ENCODE measurements at places on chromosomes 7 and 10.

GRCh38 chr7:38907766-38908165, 1.2 kb downstream of the VPS41 start:
- DNase-seq = no peak

DNA sequence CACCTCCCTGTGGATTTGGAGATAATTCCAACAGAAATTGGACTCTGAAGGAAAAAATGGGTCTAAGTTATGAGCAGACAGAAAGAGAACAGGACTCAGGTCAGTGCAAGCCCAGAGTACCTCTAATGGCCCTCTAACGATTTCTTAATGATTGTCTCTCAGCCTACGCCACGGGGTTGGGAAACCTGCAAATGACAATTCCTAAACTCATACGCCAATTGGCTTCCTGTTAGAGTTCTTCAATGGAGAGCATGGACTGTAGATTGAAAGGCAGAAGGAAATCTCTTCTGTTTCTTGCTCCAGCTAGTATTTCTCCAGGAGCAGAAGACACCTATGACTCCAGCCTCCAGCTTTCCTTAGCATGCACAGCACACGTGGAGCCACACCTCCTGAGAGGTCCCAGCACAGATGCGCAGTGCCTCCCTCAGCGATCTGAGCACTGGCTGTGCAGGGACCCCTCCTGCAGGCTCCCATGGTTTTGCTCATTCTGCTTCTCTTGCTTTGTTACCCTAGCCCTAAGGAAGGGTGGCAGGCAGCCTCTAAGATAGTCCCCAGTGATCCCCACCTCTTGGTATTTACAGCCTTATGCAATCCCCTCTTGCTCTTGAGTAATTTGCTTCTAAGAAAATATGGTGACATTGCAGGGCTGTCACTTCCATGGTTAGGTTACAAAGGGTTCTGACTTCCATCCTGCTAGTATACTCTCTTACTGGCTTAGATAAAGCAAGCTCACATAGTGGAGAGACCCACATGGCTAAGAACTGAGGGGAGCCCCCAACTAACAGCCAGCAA, 30.1 kb downstream of the DENND11 start:
- DNase-seq = no peak

DNA sequence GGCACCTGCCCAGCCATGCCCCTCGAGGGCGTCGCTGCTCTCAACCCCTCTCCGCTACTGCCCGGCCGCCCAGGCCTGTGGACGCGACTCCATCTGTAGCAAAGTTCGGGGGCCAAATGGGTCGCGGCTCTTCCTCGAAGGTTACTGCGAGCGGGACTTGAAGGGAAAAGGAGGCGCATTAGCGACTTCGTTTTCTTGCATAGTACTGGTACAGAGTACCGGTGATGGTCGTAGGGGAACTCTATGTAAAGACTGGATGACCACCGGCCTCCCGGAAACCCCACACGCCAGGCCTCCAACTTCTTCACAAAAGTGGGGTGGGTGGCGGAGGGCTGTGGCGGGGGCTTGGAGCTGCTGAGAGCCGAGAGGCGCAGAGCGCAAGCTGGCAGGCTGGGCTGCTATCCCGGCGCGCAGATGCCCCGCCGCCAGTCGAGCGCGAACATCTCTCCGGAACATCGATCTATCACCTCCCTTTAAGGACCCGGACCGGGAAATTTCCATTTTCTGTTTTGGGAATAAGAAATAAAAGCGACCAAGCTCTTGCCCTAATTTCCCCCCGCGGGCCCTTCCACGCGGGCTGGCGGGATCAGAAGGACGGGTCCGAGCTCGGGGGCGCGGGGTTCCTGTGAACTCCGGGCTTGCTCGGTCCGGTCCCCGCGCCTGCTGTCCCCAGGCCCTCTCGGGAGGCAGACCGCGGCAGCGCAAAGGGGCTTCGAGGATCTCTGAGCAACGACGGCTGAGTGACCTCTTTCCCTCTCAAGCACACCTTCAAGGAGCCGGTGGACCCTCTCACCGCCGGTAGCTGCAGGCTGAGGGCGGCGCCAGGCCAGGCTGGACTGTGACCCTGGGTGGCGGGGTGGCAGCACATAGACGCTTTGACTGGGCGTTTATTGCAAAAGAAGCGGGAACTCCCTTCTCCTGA, 12.2 kb upstream of the FEZF1 start:
- no peak for DNase-seq

- no peak for DNase-seq
These were observed 210.6 kb downstream of the TPST1 start for GRCh38 chr7:66415659-66416265.

DNA sequence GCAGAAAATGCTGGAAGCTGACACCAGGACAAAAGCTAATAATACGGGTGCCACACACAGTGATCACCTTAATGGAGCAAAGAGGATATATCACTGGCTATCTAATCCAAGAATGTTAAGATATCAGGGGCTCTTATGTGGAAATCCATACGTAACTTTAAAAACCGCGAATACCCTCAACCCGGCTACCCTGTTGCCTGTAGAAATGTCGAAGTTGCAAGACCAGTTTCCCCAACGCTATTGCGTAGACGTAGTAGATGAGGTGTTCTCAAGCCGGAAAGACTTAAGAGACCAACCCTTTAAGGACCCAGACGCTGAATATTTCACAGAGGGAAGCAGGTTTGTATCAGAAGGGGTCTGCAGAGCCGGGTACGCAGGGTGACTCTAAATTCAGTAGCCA, 7.9 kb upstream of the CYREN start:
- DNase-seq = no peak

DNA sequence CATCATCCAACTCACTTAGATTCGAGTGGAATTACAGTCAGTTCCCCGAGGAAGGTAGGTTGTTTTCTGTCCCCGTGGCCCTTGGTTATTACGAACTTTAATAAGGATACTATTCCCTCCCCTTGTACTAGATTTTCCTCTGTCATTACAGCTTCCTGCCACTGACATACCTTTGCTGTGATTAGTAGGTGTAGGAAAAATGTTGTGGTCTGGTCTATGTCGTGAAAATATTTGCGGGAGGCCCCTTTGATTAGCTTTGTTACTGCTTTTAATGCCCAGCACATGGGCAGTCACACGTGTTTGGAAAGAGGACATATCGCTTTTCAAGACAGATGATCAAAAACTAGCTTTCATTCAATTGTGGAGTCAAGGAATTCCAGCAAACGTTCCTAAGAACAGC, 92.2 kb downstream of the GATA3 start:
- peak; percentile 44 for DNase-seq

DNA sequence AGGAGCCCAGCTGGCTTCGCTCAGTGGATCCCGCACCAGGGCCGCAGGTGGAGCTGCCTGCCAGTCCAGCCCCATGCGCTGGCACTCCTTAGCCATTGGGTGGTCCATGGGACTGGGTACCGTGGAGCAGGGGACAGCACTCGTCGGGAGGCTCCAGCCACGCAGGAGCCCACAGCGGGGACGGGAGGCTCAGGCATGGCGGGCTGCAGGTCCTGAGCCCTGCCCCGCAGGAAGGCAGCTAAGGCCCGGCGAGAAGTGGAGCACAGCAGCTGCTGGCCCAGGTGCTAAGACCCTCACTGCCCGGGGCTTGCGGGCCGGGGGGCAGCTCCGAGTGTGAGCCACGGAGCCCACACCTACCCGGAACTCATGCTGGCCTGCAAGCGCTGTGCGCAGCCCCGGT, 25.9 kb upstream of the AKR1C1 start:
- no peak for DNase-seq

GRCh38 chr10:20207653-20208052, 391.4 kb downstream of the PLXDC2 start:
- DNase-seq = no peak

- DNase-seq = no peak
These were observed 39.7 kb downstream of the OTUD1 start for GRCh38 chr10:23478570-23478969.

DNA sequence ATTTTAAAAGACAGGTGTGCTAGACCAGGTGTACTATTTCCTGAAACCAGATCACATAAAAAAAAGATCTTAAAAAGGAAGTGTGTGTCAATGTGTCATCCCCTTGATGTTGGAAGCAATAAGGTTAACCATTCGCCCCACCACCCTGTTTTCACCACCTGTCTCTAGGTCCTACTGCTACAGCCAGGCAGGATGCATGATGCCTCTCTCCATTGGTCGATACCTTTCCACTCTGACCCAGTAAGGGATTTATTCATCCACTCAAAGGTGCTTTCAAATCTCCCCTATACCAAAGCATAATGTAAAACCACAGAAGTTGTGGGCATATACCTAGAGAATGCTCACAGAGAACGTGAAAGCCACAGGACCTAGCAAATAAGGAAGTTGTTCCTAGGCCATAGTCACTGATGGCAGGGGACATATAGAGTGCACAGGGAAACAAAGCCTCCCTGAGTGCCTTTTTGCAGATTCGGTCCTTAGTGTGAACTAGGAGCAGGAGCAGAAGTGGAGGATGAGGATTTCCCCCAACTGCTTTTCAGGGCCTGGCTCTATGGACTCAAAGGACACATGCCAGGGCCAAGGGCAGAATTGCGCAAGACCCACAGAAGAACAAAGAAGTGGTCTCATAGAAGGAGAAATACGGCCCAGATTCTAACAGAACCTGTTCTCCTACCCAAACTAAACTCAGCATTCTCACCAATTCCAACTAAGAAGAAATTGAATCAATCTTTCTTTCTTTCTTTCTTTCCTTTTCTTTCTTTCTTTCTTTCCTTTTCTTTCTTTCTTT, 631.5 kb upstream of the NRP1 start:
- DNase-seq = no peak

DNA sequence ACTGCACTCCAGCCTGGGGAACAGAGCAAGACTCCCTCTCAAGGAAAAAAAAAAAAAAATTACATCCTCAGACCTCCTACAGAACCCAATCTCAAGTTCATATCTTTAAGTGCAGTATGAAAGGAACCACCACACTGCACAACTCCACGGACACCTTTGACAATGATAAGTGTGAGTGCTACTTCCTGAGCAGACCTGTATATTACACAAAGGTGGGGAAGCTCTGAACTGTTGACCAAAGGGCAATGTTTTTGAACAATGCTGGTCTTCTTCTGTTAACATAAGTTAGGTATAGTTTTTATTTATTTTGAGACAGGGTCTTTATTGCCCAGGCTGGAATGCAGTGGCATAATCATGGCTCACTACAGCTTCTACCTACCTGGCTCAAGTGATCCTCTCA, 54.1 kb upstream of the RNF148 start:
- no peak for DNase-seq

DNA sequence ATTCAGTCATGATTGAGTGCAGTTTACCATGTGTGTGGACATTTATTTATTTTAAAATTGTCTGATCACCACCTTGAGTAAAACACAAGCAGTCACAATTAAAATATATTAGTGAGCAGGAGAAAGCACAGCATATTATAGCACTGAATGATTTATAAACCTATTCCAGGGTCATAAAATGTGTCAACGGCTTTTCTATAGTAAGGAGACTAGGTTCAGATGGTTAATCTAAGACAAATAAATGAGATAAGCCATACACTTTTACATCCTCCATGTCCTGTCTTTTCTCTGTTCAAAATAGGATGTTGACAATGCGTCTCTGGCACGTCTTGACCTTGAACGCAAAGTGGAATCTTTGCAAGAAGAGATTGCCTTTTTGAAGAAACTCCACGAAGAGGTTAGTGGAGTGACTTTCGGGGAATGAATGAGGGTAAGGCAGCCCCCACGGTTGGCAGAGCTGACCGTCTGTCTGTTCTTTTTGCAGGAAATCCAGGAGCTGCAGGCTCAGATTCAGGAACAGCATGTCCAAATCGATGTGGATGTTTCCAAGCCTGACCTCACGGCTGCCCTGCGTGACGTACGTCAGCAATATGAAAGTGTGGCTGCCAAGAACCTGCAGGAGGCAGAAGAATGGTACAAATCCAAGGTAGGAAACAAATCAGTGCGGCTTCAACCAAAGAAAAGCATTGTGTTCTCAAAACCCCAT, 5.4 kb downstream of the VIM start:
- no peak for DNase-seq

- no peak for DNase-seq
These were observed 39.8 kb downstream of the SEM1 start for GRCh38 chr7:96669812-96670211.

- DNase-seq = no peak
These were observed 194.0 kb upstream of the SEMA3E start for GRCh38 chr7:83842894-83843293.

DNA sequence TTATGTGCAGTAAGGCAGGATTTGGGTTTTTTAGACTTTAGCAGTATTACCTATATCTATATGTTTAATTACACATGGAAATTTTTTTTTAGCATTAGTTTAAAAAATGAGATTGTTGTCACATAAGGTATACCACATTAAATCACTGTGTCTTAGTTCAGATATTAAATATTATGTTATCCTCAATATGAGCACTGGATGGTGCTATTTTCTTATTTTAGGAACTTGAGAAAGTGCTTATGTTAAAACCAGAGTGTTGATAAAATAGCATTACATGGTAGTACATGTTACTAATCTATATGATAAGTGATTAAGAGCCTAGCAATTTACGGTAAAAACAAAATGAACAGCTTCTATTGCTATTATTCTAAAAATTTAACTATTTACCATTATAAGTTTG, 28.8 kb downstream of the MIOS start:
- peak; percentile 9 for DNase-seq

- no peak for DNase-seq
These were observed 95.5 kb upstream of the KCNIP2 start for GRCh38 chr10:101939008-101939648.

GRCh38 chr7:85185424-85186082, 1.3 kb downstream of the SEMA3D start:
- DNase-seq = no peak

DNA sequence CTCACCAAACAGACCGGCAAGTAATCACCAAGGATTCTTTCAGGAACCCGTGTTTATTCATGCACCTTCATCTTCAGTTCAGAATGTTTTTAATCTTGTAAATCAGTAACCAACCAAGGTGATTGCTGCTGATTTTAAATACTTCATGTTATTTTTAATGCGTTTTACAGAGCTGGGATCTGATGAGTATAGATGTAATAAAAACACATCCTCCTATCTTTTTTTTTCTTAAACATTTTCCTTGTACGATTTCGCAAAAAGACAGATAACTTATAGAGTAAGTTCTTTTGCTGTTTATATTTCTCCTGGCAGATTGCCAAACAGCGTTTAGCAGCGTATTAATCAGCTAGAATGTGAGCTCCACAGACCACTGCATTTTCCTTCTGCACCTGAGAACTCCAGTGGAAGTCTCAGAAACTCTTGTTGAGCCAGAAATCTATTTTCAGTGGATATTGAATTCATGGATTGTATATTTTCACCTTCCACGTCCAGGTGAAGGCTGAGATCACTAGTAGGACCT, 397.8 kb upstream of the NRP1 start:
- DNase-seq = no peak

DNA sequence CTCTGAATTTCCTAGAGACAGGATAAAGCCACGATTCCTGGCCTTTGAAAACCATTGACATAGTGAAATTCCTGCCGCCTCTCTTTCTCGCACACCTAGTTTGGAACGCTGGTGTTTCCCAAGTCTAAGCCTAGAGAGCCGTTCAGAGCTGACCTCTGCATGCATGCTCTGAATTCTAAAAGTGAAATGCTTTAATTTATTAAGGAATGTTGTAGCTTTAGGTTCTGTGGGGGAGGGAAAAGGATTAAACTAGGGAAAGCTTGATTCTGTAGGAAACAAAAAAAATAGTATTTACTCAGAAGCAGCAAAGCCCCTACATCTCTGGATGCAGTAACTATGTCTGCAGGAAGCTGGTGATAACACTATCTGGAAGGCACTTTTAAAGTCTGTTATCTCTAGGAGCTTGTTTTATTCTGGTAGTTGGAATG, 27.3 kb downstream of the PFKP start:
- DNase-seq = no peak

GRCh38 chr10:44473146-44473545, 88.2 kb upstream of the CXCL12 start:
- no peak for DNase-seq

Measured in 8988T (cell line).